ENCODE measurements at places on chromosomes 1 and 21.

DNA sequence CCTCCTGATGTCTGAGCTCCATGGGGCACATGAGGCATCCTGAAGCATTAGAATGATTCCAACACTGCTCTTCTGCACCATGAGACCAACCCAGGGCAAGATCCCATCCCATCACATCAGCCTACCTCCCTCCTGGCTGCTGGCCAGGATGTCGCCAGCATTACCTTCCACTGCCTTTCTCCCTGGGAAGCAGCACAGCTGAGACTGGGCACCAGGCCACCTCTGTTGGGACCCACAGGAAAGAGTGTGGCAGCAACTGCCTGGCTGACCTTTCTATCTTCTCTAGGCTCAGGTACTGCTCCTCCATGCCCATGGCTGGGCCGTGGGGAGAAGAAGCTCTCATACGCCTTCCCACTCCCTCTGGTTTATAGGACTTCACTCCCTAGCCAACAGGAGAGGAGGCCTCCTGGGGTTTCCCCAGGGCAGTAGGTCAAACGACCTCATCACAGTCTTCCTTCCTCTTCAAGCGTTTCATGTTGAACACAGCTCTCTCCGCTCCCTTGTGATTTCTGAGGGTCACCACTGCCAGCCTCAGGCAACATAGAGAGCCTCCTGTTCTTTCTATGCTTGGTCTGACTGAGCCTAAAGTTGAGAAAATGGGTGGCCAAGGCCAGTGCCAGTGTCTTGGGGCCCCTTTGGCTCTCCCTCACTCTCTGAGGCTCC lies 11.1 kb upstream of the RASSF5 start:
- no peak for DNase-seq

- no peak for DNase-seq
These were observed 489.6 kb downstream of the TTLL7 start for GRCh38 chr1:83509301-83509781.

- no peak for DNase-seq
These were observed 29.4 kb upstream of the POU3F1 start for GRCh38 chr1:38076038-38076437.

DNA sequence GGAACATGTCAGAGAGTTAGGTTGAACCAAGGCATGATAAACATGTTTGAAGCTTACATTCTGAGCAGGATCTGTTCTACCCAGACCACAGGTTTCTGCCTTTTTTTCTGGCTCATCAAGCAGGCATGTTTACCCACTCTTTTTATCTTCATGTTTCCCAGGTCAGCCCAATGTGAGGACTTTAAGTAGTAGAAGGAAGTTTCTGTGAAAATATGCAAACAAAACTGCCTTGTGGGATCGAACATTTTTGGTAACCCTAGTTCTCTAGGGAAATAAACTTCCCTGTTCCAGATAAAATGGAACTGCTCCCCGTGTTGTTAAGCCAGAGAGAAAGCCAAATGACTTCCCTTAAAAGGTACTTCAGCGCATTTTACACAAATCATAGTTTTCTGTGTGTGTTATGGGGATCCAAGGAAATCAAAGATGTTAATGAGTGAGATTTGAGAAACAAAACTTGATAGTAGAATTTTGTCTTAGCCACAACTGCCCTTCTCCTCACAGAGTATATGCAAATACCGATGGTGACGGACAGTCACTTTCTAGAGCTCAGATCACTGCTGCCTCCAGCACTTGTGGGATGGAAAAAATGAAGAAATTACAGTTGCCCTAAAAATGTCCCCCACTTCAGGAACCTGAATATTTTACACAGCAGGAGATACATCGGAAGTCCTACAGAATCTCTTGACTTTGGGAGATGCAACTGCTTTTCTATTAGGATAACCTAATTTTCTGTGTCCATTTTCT lies 765 bp upstream of the HIPK1 start:
- no peak for DNase-seq

DNA sequence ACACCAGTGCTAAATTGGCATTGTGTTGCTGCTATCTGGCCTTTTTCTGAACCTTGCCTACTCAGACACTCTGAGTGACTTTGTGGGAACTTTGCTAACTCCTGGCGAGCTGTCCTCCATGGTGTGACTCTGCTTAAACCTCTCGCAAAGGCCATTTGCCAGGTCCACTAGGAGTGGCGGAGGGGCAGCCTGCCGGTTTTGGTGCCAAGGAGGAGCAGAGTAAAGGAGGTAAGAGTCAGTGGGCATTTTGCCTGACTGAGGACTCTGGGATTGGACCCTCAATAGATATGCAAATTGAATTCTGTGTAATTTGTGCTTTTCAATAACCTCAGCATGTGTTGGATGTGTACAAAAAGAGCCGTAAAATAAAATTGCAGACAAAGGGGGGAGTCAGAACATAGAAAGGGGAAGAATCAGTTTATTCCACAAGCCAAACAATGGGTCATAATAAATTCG lies 386.6 kb upstream of the NFIA start:
- no peak for DNase-seq

DNA sequence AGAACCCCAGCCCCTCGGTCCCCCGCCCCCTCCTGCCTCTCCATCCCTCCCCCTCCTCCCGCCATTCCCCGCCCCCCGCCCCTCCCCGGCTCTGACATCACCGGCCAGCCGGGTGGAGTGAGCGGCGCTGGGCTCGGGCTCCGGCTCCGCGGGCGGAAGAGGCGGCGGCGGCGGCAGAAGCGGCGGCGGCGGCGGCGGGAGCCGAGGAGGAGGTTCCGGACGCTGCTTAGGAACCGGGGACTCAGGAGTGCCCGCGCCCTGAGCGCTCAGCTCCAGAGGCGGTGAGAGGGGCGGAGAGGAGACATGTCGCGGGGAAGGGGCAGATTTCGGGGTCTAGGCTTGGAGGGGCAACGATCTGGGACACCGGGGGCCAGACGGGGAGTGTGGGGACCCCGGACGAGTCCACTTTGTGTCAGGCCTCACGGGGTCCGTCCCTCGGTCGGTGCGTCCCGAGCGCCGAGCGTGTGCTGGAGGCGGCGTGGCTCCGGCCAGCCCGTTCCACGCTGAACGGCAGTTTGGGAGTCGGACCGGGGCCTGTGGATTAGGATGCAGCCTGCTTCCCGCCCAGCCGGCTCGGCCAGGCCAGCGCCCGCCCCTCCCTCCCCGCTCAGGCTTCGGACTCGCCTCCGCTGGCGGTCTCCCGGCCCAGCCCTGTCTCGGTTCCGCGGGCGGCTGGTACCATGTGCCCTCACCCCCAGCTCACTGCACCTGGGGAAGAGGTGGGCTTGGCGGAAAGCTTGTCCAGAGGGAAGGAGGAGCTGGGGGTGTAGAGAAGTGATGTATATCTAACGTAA lies at the start of gene PEA15:
Gene PEA15 (plus strand): TSS at position 143 of the 794 bp plus-strand sequence. CDS start 6,161 bp downstream, outside the sequence.
- peak; percentile 80 for DNase-seq

- DNase-seq, result no peak
These were observed 422.7 kb downstream of the KIF26B start for GRCh38 chr1:245577191-245578157.

DNA sequence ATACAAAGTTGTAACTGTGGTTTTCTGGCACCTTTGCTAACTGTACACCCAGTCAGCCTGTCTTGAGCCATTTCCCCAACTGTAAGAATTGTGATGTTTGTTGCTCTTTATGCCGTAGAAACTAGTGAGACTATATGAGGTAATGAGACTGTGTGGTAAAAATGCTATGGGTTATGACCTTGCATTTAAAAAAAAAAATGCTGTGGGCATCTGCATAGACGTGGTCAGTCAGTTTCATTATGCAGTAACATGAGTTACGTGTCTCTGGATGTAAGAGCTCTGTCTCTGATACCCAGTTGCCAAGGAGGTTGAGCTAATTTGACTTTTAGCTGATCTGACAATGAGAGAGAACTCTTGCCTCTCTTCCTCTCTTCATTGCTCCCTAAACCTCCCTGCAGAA lies 80.6 kb upstream of the LAMC2 start:
- DNase-seq, result no peak

DNA sequence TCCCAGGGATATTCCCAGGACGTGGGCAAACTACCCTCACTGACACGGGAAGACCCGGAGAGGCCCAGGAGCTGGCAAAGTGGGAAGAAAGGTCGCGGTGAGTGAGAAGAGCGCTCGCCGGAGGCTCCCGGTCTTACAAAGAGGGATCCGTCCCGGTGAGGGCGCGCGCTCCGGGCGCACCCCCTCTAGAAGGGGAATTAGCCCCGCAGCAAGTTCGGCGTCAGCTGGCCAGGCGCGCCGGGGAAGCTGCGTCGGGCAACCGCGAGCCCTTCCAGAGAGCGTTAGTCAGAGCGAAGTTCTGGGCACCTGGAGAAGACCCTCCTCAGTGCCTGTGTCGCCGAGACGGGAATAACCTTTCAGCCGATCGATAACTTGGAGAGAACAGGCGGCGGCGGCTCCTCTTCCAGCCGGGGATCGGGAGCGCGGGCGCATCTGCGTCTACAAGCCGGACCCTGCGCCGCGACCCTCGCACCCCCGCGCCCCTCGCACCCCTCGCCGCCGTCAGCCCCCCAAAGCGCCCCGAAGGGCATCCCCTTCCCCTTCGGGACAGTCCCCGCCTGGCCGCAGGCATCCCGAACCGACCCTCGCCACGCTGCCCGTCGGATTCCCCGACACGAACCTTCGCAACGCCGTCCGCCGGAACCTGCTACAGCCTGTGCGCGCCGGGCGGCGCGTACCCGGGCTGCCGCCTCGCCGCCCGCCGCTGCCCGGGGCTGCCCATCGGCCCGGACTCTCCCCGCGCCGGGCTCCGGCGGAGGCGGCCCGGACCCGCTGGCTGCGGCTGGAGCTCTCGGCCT lies 485 bp downstream of the SIPA1L2 start:
- DNase-seq, result peak; percentile 4

- DNase-seq, result no peak
These were observed 16.8 kb downstream of the RRP1 start for GRCh38 chr21:43806017-43806710.

GRCh38 chr21:25626757-25627156 lies 12.3 kb upstream of the JAM2 start:
- no peak for DNase-seq

- no peak for DNase-seq
These were observed 43.5 kb upstream of the ZNF644 start for GRCh38 chr1:91065337-91065736.

GRCh38 chr1:36367798-36368197 lies 17.9 kb downstream of the STK40 start:
- DNase-seq, result no peak

GRCh38 chr1:193322211-193322610 lies 135.8 kb upstream of the B3GALT2 start:
- DNase-seq, result no peak

DNA sequence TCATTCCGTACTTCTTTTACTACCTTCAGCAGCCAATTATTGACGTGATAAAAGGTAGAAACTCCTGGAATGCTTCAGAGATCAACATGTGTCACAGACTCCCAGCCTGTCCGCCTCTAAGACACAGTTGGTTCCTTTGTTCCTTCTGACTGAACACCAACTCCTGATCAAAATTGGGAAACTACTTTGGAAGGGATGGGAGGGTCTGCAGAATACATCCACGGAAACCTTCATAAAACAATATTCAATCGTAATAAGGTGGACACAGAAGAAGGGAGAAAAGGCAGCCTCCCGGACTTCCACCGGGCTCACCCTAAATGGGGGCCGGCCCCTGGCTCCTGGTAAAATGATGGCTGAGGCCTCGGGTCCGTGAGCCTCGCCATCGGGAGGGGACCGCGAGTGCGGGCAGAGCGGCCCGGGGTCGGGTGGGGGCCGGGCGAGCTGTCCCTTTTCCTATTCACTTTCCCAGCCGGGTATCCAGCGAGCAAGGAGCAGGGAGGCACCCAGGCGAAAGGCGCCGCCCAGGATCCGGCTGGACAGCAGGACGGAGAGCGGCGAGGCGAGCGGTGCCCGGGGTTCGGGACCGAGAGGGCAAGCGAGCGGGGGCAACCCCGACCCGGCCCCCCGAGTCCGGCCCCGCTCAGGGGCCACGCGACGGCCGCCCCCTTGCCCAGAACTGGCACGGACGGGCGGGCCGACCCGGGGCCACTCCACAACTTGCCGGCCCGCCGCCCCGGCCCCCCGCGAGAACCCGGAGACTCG lies 805 bp downstream of the NRIP1 start:
- DNase-seq, result no peak

- DNase-seq, result no peak
These were observed 54.4 kb upstream of the AJAP1 start for GRCh38 chr1:4599951-4600481.

- no peak for DNase-seq
These were observed 23.3 kb downstream of the QSOX1 start for GRCh38 chr1:180177931-180178330.

DNA sequence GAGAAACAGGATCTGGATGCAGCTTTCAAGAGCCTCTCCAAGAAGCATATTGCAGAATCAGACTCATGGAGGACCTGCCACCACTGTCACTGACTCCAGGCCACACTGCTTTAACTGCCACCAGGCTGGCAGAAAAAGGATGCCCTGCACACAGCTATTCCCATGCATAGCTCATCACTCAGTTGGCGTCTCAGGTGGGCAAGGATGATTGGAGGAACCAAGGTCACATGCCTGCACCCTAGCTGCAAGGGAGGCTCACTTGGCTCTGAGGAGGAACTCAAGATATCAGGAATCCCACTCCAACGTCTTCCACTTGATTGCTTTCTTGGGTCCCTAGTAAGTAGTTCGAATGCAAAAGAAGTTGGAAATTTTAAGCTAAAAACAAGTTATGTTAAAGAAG lies 19.6 kb upstream of the SPOCD1 start:
- DNase-seq, result no peak

- no peak for DNase-seq
These were observed 34.1 kb downstream of the TP53BP2 start for GRCh38 chr1:223811634-223812101.

DNA sequence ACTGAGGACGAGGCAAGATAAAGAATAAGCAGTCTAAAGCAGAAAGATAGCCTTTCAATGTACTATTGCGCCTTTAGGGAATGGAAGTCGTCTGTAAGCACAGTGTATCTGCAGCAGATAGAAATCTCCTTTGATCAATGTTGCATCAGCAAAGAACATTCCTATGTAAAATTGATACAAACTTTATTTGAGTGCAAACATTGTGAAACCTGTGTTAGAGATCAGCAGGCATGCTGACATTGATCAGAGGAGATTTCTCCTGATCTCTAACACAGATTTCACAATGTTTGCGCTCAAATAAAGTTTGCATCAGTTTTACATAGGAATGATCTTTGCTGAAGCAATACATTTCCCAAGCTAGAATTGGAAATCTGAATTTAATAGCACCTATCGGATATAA lies 1446.8 kb downstream of the MRPL39 start:
- no peak for DNase-seq

- DNase-seq, result peak; percentile 67
These were observed 31.8 kb downstream of the SDCCAG8 start for GRCh38 chr1:243287652-243288051.
